ENCODE measurements at places on chromosomes 6 and 20. TPM values are rescaled to one million over a fixed set of nuclear protein-coding genes. Genes with fewer than 3 reads are reported as not detected.

EXOC2 gene
- 22.9 TPM for total RNA-seq

PTGIS gene
- 33.3 TPM for total RNA-seq

DNA sequence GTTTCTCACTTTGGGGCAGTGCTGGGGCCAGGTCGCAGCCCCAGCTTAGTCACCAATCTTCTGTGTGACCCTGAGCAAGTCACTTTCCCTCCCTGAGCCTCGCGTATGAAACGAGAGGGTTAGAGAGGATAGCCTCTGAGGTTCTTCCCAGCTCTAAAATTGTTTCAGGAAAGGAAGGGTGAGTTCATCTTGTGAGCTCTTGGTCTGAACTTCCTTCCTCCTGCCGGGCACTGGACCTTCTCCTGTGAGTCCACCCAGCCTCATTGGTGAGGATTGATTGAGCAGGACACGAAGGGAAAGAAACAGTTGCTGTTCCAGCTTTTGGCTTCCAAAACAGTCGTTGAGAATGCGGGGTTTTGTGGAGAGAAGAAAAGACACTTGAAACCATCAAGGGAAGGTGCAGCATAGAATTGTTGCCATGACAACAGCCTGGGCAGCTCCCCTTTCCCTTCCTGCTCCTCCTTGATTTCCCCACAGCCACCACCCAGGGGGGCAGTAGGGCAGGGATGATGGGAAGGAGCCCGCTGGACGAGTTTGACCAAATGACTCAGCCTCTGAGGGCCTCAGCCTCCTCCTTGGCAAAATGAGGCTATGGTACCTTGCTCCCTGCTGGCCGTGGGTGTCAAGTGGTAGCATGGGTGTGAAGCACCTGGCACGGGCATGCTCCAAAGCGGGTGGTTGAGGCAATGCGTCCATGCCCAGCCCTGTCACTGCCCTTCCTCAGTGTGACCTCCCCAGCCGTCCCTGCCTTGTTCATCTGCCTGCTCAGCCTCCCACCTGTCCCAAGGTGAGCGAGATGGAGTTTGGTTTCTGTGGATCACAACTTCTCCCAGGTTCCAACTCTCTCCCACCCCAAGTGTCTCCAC is 107.8 kb downstream of the CDC5L start:
- H3K4me3 ChIP-seq: no peak overlapping the region
- H3K4me1 ChIP-seq: no peaks in the 10 kb centered on the region
- H3K27me3 ChIP-seq: peaks cover 31% of the 10 kb centered on the region
- H3K36me3 ChIP-seq: no peaks in the 10 kb centered on the region
- H3K27ac ChIP-seq: no peak overlapping the region

- no peak overlapping the region for H3K4me3 ChIP-seq
- no peaks in the 10 kb centered on the region for H3K4me1 ChIP-seq
- H3K27me3 ChIP-seq: peaks cover 16% of the 10 kb centered on the region
- no peak for DNase-seq
- no peak overlapping the region for H3K27ac ChIP-seq
These were observed 533.1 kb upstream of the CDH4 start for GRCh38 chr20:60718743-60719480.

DNA sequence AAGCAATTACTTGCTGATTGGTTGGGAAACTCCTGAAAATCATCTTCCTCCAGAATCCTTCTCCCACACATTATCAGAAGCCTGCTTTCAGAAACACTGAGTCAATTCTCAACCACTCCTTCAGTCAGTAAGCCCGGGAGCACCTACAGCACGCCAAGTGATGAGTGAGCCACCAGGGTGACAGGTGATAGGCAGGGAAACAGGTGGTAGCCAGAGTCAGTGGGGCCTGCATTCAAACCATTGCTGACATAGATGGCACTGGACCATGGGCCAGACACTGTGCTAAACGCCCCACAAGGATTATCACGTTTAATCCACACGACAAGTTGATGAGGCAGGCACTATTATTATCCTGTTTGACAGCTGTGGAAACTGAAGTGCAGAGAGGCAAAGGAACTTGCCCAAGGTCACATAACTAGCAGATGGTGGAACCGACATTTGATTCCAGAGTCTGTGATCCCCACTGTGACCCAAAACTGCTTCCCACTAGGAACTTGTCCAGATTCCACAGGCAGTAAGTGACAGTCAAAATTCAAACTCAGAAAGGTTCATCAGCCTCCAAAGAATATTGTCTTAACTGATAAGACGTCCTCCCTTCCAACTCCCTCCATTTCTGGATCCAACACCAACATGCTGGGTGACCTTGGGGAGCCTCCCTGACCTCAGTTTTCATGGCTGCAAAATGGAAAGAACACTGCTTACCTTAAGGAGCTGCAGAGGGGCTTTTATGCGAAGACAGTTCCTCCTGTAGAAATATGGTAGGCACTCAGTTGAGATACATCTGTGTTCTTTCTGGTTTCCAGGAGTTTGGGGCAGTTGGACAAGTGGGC is 23.9 kb upstream of the TOP1 start:
- H3K27me3 ChIP-seq: no peaks in the 10 kb centered on the region
- peaks cover 27% of the 10 kb centered on the region for H3K4me1 ChIP-seq
- H3K36me3 ChIP-seq: no peaks in the 10 kb centered on the region
- DNase-seq: no peak

- H3K4me1 ChIP-seq: no peaks in the 10 kb centered on the region
- H3K36me3 ChIP-seq: no peaks in the 10 kb centered on the region
- H3K4me3 ChIP-seq: no peak overlapping the region
- no peak for DNase-seq
These were observed 28.0 kb downstream of the TMC2 start for GRCh38 chr20:2564406-2564805.

All from type B pancreatic cell (in vitro differentiated cells).